ENCODE measurements at places on chromosomes 1 and 21. TPM values are rescaled to one million over a fixed set of nuclear protein-coding genes. Genes with fewer than 3 reads are reported as not detected.

Gene ACAP3
- total RNA-seq, result 33.6 TPM

Gene LRRC7
- total RNA-seq, result not detected

Gene BGLAP
- 2.2 TPM for total RNA-seq

Gene TSACC
- total RNA-seq, result not detected

Gene LCE1D
- total RNA-seq, result not detected

Gene KPRP
- not detected for total RNA-seq

Gene BRDT
- total RNA-seq, result not detected

Gene TSPEAR
- not detected for total RNA-seq

Gene CD244
- total RNA-seq, result 1.9 TPM

Gene PCP4
- total RNA-seq, result not detected

Gene EXO1
- total RNA-seq, result 82.9 TPM

Gene BACH1
- total RNA-seq, result 20.5 TPM

Gene TMPRSS15
- not detected for total RNA-seq

Gene SAMSN1
- total RNA-seq, result 92.3 TPM

Data from activated CD8-positive, alpha-beta memory T cell treated with anti-CD3 and anti-CD28 coated beads for 36 hours (primary cell).